ENCODE measurements at places on chromosomes 16 and 17. TPM values are rescaled to one million over a fixed set of nuclear protein-coding genes. Genes with fewer than 3 reads are reported as not detected.

DNA sequence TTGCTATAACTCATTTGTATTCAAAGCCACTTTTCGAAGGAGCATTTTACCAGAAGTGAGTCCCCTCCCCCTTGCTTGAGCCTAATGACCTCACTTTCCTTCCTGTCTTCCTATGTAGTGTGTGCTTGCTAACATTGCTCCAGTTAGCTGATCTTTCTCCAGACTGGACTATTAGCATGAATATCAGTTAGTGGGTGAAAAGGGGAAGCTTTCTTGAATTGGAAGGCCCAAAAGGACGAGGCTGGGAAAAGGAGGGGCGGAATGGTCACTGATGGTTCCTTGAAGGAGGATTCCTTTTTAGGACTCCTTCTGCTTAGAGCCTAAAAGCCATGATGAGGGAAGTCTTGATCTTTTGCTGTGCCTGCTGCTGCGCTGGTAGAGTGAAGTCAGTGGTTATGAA, 11.9 kb downstream of the MAP3K3 start:
- no peak for DNase-seq

GRCh38 chr17:58632324-58633314, 59.2 kb downstream of the TEX14 start:
- DNase-seq = no peak

Gene SNAI3
- 0.67 TPM for total RNA-seq

GRCh38 chr16:23448392-23448791, 4.6 kb downstream of the COG7 start:
- no peak for DNase-seq

GRCh38 chr17:55237268-55237667, 27.5 kb upstream of the HLF start:
- DNase-seq = no peak

Gene MYH1
- not detected for total RNA-seq

Gene ERAL1
- total RNA-seq = 14.2 TPM

Gene CACNG3
- total RNA-seq = not detected

DNA sequence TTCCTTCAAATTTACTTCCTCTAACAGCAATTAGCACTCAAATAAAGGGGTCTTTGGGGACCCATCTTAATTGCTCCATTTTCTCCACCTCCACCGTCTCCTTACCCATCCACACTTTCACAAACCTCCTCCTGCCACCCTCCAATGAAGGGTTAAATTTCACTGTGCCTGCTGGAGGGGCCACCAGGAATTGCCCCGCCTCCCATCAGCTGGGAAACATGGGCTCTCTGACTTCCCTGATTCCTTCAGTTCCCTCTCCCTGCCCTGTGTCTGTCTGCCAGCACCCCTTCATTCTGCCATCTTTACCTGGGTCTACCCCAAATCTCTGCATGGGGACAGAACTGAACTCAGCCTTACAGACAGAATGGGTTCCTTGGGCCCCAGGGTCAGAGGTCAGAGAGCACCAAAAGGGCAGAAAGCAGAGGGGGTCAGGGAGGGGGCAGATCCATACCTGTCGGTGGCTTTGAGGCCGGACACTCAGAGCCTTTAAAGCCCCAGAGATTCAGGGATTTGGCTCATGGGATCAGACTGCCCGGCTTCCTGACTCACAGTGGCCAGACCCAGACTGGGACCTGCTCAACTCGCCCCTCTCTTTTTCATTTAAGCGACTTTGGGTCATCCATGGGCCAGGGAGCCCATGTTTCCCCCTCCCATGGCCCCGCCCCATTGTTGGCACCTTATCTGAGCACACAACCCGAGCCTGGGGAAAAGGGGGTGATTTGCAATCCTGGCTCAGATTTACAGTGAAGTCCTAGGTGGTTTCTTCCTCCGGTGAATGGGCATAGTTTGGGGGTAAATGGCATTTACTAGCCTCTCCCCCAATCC, 17.6 kb upstream of the SP2 start:
- no peak for DNase-seq
